ENCODE measurements at places on chromosomes 5 and 9.

- peak; percentile 96 for DNase-seq
These were observed at the start of gene CDC14B for GRCh38 chr9:96619491-96620180. TSS of gene CDC14B (minus strand) at chr9:96619843. CDS start at chr9:96619378, 465 bp downstream.

GRCh38 chr5:141149812-141150211, at the start of gene PCDHB6:
TSS of gene PCDHB6 (plus strand) at chr5:141150057. CDS start at chr5:141150258, 201 bp downstream.
- no peak for DNase-seq

- DNase-seq: no peak
These were observed 31.0 kb downstream of the PCBD2 start for GRCh38 chr5:134935711-134936602.

GRCh38 chr9:124480621-124480981, 26.6 kb downstream of the NR5A1 start:
- no peak for DNase-seq

- no peak for DNase-seq
These were observed 14.2 kb upstream of the MACIR start for GRCh38 chr5:103244398-103244797.

DNA sequence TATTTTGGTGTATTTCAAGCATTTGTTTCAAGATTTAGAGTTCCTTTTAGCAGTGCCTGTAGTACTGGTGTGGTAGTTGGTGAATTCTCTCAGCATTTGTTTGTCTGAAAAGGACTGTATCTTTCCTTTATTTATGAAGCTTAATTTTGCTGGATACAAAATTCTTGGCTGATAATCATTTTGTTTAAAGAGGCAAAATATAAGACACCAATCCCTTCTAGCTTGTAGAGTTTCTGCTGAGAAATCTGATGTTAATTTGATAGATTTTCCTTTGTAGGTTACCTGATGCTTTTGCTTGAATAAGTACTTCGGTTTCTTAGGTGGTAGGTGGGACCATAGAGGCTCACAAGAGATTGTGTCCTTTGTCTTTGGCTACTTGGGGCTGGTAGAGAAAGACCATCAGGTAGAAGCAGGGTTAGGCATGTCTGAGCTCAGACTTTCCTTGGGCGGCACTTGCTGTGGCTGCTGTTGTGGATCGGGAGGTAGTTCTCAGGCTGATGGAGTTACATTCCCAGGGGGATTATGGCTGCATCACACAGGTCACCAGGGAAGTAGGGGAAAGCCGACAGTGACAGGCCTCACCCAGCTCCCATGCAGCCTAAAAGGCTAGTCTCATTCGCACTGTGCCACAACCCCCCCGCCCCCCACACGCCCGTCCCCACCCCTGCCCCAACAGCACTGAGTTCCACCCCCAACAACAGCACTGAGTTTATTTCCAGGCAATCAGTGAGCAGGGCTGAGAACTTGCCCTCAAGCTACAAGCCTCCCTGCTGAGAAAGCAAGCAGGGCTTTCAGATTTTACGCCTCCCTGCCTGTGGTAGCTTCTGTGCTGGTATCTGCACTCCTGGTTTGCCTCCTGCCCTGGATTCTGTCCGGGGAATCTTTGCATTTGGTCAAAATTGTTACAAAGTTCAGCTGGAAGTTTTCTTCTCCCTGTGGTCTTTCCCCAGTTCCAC, 127.1 kb upstream of the GLRA1 start:
- DNase-seq: no peak

- DNase-seq: no peak
These were observed 44.4 kb downstream of the PARP8 start for GRCh38 chr5:50710838-50711237.

DNA sequence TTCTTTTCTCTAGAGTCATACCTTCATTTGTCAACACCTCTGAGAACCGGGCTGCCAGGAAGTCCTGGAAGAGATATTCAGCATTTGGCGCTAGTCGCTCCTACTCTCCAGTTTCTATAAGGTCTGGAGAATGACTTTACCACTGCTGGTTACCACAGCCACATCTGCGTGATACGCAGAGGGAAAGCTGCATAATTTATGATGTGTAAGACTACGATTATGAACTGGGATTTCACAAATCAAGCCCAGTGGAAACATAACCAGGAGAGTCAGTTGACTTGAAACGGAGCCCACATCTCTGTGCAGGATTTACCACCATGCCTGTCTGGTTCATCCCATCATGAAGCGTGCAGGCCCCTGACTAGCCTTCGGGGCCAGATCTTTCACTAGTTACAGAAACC, 72.6 kb downstream of the FGF1 start:
- DNase-seq: no peak

DNA sequence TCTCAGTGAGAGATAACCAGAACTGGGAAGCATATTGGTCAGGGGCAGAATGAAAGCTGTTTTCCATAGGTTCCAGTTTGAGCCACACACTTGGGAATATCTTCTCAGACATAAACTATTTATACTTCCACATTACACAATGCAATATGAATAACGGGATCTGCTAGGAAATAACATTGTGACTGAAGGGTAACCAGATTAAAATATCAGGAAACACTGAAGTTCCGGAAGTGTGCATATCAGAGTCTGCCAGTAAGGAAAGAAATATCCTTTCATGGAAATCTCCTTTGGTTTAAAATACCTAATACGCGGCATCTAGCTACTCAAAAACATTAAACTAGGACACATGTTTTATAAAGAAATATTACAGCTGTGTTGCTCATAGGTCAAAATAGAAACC, 56.3 kb downstream of the ST8SIA4 start:
- DNase-seq: no peak

GRCh38 chr9:117204971-117205370, 209.9 kb downstream of the ASTN2 start:
- DNase-seq: no peak

DNA sequence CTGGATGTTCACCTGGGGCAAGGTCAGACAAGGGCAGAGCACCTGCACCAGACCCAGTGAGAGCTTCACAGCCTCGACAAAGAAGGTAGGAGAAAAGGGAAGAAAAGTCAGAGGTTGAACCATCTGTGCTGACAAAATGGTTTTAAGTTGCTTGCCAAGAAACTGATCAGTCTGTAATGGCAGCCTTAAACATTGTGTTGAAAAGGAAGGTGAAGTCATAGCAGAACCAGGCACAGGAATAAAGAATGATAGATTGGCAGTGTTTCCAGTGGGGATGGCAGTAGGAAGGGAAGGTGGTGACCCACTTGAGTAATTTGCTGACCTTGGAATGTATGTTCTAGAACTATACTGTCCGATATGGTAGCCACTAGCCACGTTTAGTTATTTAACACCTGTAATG, 34.2 kb downstream of the HTR4 start:
- no peak for DNase-seq

DNA sequence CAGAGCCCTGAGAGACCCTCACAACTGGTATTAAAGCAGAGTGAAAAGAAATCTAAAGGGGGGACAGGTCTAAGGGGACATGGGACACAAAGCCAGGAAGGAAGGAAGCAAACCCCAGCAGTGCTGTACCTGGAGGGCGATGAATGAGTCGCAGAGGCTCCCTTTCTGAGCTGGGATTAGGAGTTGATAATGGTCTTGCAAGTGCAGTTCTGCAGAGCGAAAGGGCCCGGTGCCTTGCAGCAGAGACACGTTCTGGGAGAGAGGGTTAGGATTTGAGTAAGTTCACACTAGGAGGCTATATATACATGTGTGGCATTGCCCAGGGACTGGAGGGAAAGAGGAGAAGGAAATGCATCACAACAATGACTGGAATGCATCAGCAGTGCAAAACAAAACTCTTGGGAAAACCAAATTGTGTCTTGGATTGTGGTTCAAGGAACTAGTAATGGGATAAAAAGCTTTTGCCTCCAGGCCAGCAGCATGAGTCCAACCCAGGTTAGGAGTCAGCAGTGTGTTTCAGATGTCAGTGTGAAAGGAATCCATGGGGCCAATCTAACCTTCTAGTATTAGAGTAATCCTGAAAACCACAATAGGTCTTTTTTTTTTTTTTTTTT, 38.8 kb upstream of the LIFR start:
- DNase-seq: no peak

DNA sequence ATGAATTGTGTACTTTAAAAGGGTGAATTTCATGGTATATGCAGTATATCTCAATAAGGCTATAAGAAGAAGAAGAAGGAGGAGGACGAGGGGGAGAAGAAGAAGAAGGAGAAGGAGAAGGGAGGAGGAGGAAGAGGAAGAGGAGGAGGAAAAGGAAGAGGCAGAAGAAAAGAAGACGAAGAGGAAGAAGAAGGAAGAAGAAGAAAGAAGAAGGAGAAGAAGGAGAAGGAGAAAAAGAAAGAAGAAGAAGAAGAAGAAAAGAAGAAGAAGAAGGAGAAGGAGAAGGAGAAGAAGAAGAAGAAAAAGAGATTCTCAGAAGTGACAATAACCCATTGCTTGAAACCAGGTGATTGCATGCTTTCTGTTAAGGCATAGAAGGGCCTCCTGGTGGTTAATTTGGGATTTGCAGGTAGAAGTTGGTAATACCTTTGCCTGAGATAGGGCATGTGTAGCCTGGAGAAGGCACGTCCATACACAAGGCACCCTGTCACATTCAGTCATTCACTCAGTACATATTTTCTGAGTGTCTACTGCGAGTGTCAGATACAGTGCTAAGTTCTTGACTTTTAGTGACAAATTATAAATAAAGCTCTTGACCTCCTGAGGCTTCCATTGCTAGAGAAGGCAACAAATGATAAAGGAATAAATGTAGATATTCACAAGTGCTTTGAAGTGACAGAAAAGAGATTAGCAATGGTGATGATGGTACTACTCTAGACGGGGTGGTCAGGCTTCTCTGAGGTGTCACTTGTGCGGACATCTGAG, 231.3 kb downstream of the NPR3 start:
- no peak for DNase-seq

- DNase-seq: no peak
These were observed 127.3 kb upstream of the NR4A3 start for GRCh38 chr9:99694393-99694792.

DNA sequence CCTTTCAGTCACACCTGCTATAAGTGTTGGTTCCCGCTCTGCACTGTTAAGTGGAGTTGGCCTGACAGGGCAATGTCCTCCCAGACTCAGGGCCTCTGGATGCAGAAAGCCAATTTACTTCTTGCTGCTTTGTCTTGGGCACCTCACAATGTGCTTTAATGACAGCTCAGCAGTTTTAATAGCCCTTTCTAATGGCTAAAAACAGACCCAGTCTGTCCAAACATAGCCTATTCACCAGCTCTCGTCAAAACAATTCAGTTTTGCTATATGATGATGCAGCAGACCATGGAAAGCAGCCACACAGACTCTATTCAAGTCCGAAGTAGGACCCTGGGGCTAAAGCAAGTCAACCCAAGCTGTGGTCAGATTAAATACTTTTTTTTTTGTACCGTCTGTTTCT, 529.1 kb upstream of the SEMA6A start:
- DNase-seq: no peak

- no peak for DNase-seq
These were observed 9.2 kb downstream of the GALNT10 start for GRCh38 chr5:154199671-154200220.

GRCh38 chr5:52787600-52788504, at the start of the genes ITGA1 and PELO:
TSS of gene ITGA1 (plus strand) at chr5:52787916. CDS start at chr5:52788354, 438 bp downstream.
TSS of gene PELO (plus strand) at chr5:52787916. CDS start at chr5:52800395, 12,479 bp downstream.
- DNase-seq: peak; percentile 95

DNA sequence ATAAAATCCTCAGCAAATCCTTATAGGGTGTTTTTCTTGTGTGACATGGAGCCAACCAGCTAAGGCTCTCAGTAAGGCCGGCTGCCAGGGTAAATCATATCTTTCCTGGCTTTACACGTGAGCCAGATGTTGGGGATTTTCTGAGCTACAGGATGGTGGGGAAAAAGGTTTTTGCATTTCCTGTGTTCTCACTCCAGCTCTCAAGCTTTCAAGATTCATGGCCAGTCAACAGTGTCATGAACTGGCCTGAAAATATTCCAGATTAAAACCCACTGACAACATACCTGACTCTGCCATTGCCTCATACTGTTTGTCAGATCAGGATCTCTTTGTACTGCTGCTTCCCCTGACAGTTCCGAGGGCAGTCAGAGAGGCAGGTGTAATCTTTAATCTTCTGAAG, 306.9 kb downstream of the GLIS3 start:
- DNase-seq: no peak

GRCh38 chr5:132468656-132469379, 21.8 kb downstream of the IRF1 start:
- DNase-seq: no peak

GRCh38 chr9:109017493-109017892, 4.2 kb upstream of the CTNNAL1 start:
- DNase-seq: no peak

Measured in sigmoid colon (tissue), 7 donors.